ENCODE measurements at places on chromosomes 16 and 17.
A peak's percentile ranks its signal among the peaks of the same experiment; 100 is the strongest.

GRCh38 chr17:38326996-38327792 is 16.6 kb downstream of the GPR179 start:
- peak; percentile 55 for DNase-seq

DNA sequence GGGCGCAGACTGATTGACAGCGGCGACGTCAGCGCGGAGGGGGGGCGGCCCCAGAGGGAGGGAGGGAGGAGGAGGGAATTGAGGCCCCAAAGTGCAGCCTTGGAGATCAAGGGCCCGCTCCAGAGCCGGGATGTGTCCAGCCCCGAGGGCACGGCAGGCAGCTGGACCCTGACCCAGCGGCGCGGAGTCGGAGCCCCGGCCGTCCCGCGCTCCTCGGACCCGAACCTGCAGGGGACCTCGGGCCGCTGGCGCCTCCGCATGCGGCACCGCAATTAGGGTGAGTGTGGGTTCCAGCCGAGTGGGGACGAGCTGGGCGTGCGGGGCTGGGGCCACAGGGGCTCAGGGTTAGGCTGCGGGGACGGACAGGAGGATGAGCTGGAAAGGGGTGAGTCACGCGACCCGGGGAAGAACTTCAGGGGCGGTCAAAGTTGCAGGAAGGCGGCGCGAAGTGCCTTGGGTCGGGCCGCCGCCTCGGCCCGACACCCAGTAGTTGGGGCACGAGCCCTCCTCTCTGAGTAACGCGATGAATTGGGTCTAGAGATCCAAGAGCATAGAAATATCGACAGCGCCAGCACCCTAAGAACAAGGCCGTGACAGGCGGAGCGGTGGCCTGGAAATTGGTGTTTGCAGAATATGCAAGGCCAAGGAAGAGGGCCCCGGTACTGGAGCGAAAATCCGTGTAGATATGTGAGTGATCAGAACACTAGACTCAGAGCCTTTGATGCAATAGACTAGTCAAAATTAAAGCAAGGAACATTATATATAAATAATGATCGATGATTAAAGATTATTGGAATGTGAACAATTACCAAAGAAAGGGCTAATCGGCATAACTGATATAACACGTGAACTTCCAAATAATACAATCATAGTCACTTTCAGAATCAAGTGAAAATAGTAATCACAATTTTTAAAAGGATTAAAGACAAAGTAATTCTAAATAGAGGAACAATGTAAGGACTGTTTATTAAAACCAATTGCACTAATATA is at the start of gene TBX4:
Gene TBX4 (plus strand): TSS at position 122 of the 990 bp plus-strand sequence. CDS start 4,069 bp downstream, outside the sequence.
- DNase-seq, result peak; percentile 96

DNA sequence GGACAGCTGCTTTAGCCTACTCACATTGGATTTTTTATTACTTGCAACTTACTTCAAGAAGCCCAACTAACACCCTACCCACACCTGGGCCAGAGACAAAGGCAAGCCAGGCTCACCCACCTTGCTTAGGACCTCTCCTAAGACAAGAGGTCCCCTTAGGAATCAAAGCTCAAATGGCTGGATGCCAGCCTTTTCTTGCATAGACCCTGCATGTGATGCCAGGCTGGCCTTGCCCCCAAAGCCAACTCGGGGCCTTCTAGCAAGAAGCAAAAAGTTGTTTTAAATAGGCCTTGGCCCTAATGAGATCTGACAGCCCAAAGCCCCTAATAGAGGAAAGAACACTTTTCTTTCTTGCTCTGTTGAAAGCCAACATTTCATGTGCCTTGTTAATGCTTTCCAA is 20.7 kb downstream of the GPRC5B start:
- DNase-seq, result no peak

DNA sequence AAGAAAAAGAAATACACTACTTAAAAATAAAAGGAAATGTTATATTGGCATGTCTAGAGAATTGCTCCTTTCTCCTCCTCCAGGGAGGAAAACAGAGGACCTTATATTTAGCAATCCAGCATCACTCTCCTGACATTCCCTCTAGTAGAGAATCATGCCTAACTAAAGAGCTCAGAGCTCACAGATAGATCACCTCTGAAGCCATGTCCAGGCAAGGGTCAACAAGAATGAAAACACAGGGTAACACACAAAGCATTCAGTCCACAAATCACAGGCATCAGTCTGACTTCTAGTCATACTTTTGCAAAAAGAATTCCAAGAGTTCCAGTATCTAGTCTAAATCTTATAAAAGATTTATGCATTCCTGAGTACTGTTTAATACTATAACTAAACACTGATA is 4.4 kb upstream of the HASPIN start:
- no peak for DNase-seq

DNA sequence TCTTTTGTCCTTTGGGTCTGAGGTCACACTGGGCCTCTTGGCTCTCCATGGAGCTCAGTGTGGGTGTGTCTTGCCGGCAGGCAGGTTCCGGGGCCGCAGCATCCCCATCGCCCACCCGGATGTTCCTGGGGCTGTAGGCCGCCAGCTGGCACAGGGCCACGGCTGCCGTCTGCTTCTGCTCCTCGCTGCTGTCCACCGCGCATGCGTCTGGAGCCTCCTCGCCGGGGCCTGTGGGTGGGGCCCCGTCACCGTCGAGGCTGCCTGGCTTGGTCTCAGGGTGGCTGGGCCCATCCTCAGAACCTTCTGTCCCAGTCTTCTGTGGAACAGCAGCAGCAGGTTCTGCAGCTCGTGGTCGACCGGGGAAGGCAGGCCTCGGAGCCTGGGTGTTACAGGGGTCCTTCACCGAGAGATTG is 9.6 kb downstream of the ZNF750 start:
- DNase-seq, result no peak

DNA sequence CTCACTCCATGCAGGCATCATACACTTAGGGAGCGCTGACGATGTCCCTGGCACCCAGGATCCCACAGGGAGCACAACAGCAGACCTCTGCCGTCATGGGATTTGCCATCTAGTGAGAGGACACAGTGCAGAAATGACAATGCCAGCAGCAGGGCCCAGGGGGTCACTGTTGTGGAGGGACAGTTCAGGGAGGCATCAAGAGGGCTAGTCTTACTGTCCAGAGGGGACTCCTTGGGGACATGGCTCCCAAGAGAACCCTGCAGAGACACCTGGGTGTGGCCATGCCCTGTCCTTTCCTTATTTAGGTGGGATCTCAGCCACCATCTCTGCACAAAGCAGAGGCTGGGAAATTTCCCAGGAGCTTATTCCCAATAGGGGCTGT is 73.7 kb downstream of the CRISPLD2 start:
- no peak for DNase-seq

- DNase-seq, result no peak
Observed at GRCh38 chr17:39867880-39868553, at the start of gene ZPBP2. TSS of gene ZPBP2 (plus strand) at chr17:39868202. CDS start at chr17:39868355, 153 bp downstream.

DNA sequence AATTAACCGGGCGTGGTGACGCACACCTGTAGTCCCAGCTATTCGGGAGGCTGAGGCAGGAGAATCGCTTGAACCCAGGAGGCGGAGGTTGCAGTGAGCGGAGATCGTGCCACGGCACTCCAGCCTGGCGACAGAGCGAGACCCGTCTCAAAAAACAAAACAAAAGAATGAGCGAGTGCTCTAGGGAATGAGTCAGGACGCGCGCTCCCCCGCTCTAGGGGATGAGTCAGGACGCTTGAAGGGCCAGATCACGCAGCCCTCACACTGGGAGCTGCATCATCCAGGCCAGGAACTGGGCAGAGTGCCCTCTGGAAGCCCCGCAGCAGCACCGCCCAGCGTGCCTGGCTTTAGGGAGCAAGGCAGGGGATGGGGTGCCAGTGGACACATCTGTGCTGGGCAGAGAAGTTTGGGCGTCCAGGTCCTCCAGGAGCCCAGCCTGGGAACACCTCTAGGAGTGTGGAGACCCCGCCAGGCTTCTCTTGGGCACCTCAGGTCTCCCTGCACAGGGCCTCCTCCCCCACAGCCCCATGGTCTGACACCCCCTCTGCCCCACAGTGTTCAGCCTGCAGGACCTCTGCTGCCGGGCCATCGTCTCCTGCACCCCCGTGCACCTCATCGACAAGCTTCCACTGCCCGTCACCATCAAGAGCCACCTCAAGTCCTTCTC is 3.9 kb upstream of the WFIKKN1 start:
- DNase-seq, result peak; percentile 100

GRCh38 chr17:57869617-57870282 is 19.9 kb upstream of the MRPS23 start:
- DNase-seq, result peak; percentile 98

GRCh38 chr16:87583453-87584131 is 18.7 kb upstream of the JPH3 start:
- DNase-seq, result peak; percentile 83

DNA sequence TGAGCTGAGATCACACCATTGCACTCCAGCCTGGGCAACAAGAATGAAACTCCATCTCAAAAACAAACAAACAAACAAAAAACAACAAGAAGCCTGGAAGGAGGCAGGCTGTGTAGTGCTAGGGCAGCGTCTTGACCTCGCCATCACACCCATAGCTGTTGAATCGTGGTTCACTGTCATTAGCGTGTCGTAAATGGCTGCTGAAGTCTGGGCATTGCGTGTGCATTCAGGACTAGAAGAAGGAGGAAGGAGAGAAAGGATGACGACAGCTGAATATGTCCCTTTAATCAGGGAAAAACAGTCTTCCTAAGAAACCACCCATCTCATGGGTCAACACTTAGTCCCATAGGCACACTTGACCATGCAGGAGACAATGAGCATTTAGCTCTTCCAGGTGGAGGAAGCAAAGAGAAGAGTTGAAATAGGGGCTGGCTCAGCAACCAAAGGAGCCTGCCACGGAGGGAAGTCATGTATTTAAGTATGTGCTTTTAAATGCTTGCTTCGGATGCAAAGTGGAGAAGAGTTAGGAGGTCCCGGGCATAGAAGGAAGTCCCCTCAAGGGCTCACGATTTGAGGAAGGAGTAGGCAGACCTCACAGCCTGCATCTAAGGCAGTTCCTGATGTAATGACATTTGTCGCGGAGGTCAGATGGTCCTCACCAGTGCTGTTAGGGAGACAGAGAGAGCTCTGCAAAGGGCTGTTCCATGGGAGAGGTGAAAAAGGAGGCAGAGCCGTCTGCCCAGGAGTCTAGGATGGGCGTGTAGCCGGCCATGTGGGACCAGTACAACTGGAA is 8.8 kb downstream of the PRSS22 start:
- DNase-seq, result peak; percentile 54

- DNase-seq, result no peak
Observed at GRCh38 chr17:67276075-67276474, 31.1 kb upstream of the HELZ start.

GRCh38 chr17:31294231-31294630 is 2.8 kb downstream of the OMG start:
- DNase-seq, result no peak

DNA sequence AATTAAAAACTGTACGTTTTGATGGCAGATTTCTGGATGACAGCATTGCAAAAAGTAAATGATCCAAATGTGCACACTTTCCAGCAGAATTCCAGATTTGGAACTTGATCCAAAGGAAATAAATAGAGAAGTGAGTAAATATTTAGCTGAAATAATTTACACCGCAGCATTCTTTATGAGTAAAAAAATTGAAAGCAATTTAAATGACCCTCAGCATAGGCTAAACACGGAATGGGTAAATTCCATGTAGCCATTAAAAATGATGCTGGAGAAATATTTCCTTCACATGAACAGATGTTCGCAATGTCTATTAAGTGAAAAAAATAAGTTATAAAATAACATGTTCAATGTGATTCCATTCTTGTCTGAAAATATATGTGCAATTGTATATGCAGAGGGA is 424.8 kb downstream of the HS3ST3B1 start:
- no peak for DNase-seq

GRCh38 chr17:75738218-75738802 is 17.1 kb downstream of the ITGB4 start:
- peak; percentile 94 for DNase-seq

- no peak for DNase-seq
Observed at GRCh38 chr16:11476676-11477075, 110.0 kb downstream of the LITAF start.

GRCh38 chr17:50661795-50662391 is 27.2 kb downstream of the ABCC3 start:
- DNase-seq, result peak; percentile 98

DNA sequence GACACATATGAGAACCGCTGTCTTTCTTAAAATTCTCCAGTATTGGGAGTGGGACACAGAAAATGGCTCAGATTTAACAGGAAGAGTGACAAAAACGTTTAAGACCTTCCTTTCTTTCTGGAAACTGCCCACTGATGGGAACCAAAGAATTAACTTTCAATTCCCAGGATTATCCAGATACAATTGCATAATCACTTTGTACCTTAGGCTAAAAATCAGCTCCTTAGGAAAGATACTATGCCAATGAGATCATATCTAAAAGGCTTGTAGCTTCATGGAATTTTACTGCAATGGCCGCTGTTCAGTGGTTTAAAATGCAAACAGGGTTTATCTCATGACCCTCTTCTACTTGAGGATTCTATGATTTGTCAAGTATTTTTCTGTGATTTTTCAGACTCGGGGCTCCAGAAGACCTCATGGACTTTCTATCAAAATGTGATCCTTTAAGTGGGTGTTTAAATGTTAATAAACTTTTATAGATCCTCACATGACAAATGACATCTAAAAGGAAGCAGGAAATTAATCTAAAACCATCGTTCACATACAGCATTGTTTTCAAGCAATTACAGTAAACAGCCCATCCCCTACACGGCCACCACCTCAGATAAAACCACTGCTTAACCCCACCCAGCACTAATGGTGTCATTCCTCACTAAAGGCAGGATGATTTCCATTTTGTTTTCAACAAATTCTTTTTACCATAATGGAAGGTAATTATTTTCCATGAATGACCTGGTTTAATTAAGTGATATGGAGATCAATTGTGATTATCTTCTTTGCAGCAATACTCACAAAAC is 31.6 kb upstream of the ERN1 start:
- DNase-seq, result no peak

GRCh38 chr16:56534847-56535383 is 15.1 kb upstream of the BBS2 start:
- DNase-seq, result no peak

- DNase-seq, result no peak
Observed at GRCh38 chr16:12347365-12347764, 370.8 kb downstream of the SNX29 start.

GRCh38 chr17:78999947-79000395 is 9.6 kb downstream of the CANT1 start:
- peak; percentile 70 for DNase-seq

DNA sequence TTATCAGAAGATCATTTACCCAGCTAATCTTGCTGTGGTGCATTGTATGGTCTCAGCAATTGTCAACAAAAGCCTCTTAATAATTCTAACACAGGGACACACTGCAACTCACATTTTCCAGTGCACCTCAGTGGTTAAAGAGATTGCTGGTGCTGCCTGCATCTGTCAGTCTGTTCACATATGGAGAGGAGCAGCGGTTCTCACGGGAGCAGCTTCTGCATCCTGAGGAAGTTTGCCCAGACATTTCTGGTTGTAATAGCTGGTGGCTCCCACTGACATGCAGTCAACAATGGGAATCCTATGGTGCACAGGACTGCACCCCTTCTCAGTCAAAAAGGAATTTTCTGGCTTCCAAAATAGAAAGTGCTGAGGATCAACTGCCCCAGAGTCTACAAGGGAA is 7.8 kb downstream of the GGA2 start:
- no peak for DNase-seq
